ENCODE measurements at places on chromosomes 1 and 21.

DNA sequence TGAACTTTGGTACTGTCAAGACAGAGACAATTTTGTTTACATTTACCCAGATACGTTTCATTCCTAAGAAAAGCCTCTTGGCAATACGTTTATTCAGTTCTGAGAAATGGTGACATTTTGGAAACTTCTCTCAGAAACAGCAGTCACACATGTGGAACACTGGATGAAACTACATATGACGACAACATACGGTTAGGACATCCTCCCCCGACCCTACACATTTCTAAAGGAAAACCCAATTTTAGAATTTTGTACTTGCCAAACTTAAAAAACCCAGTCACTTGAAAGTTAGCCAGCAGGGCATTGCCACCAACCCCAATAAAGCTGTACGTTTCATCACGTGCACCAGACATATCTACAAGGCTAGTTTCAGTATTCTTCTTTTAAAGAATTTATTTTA, 56.8 kb downstream of the ITGB3BP start:
- no peak for DNase-seq

GRCh38 chr21:28272272-28272992, 720.2 kb downstream of the LTN1 start:
- no peak for DNase-seq

DNA sequence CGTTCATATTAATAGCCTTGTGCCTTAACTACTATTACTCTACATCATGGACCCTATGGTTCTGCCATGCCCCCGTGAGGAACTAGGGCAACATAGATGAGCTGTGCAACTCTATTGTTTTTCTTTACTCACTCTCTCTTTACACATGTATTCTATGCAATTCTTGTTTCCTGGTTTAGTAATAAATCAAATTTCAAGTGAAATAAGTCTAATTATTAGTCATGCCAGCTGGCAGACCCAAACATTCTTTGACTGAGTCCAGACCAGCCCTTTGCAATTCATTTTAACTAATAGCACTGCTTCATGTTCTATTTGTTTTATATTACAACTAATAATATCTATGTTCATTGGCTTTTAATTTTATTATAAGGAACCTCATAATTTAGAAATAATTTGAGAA, 789.3 kb upstream of the ADAMTS5 start:
- DNase-seq: no peak

- no peak for DNase-seq
Observed at GRCh38 chr21:45235488-45235887, 52.2 kb downstream of the POFUT2 start.

GRCh38 chr1:201593200-201593921, 54.4 kb downstream of the NAV1 start:
- DNase-seq: no peak
